AML-193 (cell line): ENCODE measurements at places on chromosomes 13 and 19.
A peak's percentile ranks its signal among the peaks of the same experiment; 100 is the strongest.

DNA sequence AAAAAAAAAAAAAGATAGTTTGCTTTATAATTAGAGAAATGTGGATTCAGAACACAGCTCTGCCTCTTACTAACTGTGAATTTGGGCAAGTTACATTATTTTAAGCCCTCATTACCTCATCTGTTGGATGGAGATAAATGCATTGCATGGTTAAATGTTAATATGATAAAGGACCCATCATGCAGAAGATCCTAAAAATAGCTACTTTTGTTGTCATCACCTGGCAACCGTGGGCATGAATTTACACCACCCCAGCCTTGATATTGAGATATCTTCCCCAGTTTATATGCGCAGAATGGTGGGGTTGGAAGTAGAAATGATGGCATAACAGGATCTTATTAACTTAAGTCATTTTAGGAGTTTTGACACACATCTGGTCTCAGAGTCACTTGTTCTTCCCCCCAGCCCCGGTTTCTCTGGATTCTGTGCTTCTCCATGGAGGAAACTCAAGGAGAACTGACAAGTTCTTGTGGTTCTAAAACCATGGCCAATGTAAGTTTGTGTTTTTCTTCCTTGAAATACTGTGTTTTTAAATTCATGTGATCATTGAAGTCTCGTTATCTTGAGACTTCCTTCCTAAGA, 8.9 kb downstream of the ZNF546 start:
- no peak for DNase-seq

DNA sequence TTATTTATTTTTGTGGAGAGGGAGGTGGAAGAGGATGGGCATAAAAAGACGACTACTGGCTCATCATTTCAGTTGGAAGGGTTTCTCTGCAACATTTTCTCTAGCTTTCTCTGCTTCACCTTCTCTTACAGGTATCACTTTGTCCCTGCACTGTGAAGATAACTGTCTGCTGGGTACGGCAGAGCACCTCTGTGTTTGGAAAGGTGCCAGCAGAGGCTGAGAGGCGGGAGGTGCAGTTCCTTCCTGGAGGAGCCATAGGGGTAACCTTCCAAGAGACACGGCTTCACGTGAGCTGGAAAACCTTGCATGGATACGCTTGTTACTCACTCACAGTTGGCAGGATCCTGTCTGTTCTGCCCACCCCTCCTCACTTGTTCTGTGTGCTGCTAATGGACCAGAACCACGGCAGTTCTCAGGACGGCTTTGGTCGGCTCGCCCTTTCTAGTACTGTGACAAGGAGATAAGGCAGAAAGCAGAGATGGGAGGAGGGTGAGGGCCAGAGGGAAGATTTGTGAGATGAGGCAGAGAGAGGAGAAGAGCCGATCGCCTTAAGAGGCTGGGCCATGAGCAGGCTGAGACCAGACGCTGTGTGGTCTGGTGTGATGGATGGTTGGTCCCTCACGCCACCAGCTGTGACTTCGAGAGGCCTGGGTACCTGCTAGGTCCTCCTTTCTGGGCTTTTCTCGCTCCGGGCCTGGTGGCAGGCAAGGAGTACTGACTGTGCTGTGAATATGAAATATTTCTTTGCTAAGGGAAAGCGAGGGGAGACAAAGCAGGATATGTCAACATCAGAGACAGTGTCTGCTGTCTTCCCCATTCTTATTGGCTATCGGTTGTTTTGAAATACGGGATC, 66.8 kb downstream of the MRPL57 start:
- DNase-seq, result no peak

- DNase-seq, result no peak
Measured at GRCh38 chr13:74026753-74027152, 107.5 kb downstream of the KLF12 start.

DNA sequence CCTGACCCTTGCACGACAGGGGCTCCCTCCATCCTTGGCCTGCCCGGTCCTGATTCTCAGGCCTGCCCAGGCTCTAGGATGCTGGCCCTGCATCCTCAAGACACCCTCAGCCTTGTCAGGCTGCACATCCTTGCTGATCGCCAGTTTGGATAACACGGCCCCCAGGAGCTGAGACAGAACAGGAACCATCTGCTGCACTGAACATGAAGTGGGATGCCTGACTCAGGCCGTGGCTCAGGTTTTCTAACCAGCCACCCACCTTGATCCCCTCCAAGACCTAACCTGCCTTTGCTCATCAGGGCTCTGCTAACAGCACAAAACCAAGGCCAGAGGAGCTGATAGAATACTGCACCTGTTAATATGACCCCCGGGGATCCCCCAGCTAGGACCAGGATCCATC, 56.0 kb downstream of the EPS15L1 start:
- no peak for DNase-seq

DNA sequence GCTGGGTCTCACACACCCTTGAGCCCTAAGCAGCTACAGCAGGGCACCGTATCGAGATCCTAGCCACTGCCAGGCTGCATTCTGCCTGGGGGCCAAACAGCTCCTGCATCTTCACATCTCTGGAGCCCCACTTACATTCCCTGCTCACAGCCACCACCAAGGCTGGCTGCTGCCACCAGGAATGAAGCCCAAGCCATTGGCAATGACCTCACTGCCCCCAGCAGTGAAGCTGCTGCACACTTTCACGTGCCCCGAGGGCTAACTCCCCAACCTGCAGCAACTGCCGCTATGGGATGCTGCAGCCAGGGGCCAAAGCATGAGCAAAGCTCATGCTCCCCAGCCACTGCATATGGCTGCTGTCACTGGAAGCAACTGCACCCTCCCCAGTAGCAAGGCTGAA, 42.0 kb downstream of the F2RL3 start:
- no peak for DNase-seq

DNA sequence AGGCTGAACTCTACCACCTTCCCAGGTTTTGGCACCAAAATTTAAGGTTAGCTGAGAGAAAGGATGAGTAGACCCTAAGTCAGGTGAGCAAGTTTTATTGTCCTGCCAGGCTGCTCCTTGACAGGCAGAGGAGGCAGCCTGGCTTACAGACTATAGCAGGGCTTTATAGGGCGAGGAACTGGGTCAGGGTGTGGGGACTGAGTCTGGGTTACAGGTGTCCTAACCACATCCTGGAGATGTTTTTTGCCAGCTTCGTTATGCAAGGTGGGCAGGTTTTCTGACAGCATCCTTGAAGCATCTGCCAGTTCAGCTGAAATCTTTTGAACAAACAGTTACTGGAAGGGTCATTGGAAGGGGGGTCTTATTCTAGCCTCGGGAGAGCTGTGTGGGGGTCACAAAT, 905.7 kb upstream of the SLITRK5 start:
- no peak for DNase-seq

- DNase-seq, result no peak
Measured at GRCh38 chr13:49220036-49220855, at the start of gene MLNR. TSS of gene MLNR (plus strand) at chr13:49220338. CDS start at chr13:49220338, 0 bp downstream.

DNA sequence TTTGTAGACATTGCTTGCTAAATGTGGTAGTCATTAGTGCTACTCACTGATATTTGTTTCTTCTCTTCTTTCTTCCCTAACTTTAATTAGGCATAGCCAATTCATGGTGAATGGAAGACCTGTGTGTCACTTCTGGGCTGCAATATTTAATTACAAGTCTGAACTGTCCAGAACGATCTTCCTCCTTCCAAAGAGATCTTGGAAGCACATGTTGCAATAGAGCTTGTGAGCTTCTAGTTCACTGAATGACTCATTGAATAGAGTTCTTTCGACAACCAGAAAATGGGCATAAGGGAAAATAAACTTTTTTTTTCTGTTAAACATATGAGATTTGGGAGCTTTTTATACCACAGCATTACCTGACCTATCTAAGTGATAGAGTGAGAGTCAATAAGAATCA, 1264.6 kb downstream of the PCDH9 start:
- peak; percentile 24 for DNase-seq

DNA sequence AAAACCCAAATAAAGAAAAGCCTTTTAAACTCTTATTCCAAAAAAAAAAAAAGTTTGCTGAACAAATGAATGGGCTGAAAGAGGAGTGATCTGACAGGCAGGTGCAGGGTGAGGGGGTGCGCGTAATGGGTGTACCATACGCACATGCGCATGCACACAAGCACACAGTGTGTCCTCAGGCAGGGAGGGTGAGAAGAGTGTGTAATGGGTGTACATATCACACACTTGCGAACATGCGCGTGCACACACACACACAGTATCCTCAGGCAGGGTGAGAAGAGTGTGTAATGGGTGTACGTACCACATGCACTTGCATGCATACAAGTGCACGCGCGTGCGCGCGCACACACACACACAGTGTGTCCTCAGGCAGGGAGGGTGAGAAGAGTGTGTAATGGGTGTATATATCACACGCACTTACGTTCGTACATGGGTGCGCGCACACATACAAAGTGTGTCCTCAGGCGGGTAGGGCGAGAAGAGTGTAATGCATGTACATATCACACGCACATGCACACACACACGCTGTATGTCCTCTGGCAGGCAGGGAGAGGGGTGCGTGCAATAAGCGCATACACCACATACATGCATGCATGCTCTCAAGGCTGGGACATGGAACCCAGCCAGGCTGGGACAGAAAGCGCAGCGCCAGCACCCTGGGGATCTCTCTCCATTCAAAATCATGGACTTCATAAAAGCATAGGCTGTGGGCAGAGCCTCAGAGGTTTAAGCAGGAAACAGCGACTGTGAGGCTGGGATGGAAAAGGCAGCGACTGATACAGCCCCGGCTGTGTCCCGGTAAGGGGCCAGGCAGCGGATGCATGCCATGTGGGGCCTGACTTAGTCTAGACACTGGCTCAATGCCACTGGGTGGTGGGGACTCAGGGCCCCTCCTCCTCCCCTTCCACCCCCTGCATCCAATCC, 70.4 kb downstream of the CEBPG start:
- DNase-seq, result no peak

GRCh38 chr13:107258599-107259187, 690.8 kb upstream of the ARGLU1 start:
- DNase-seq, result no peak

DNA sequence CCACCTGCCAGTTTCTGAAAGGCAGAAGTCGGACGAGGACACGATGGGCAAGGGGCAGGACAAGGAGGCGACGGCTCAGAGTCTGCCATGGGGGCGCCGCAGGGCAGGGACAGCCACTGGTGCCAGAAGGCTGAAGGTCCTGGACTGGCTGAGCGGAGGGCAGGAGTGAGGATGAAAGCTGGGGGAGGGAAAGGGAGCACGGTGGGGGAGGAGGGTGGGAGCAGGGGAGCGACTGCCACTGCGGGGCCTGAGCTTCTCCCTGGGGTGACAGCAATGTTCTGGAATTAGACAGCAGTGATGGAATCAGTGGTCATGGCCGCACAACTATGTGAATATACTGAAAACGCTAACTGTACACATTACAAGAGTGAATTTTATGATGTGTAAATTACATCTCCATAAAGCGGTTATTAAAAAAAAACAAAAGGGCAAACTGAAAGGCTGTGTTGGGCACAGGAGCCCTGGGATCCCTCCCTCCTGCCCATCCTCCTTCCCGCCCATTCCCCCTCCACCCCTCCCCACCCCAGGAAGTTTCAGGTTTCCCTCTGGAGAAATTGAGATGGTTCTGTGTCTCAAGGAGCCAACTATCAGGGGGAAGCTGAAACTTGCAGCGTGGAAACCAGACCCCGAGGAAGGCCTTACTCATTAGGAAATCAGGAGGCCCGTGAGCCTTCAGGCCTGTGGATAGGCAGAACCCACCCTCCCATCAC, 15.9 kb downstream of the MLLT1 start:
- DNase-seq, result no peak

DNA sequence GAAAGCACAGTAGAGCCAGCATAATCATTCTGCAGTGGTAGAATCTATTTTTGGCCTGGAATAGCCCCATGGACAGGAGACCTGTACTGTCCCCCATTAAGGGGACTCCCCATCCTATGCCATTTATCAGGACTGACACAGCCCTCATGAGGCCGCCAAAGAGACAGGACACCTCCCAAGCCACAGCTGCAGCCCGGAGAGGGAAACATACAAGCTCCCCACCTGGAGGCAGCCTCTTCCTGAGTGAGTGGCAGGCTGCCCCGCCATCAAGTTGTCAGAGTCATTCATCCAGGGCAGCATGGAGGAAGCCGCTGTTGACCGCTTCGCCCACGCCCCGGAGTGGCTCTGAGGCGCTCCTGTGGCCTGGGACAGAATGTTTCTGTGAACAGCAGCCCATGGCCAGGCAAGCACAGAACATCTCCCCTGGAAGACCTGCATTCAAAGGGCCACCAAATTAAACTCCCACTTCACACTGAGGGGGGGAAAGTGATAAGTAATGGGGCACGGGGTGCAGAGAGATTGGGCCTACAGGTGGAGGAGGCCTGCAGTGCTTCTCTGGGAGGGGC, 111.3 kb downstream of the ZDHHC20 start:
- DNase-seq, result no peak

- DNase-seq, result peak; percentile 74
Measured at GRCh38 chr13:94480672-94481145, 1.2 kb upstream of the DCT start.

- DNase-seq, result no peak
Measured at GRCh38 chr19:21750586-21751128, 16.7 kb downstream of the ZNF100 start.

- DNase-seq, result no peak
Measured at GRCh38 chr19:41595890-41596280, 19.9 kb downstream of the CEACAM21 start.

GRCh38 chr19:8456064-8456463, 11.3 kb downstream of the HNRNPM start:
- no peak for DNase-seq

DNA sequence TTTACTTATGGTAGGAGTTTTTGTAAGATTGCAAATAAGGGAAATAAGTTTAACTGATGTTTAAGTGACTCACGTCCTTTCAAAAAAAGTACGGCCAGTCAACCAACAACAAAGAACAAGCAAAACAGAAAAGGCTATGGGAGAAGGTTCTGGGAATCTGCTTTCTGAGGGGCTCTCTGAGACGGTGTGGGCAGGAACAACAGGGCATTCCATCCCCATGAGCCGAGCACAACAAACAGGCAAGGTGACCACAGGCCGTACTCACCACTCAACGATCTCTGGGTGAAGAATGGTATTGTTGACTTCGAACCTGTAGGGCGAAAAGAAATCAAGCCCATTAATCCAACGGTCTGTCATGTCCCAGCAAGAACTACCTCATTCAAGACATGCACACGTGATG, 43.8 kb downstream of the PEPD start:
- DNase-seq, result no peak

DNA sequence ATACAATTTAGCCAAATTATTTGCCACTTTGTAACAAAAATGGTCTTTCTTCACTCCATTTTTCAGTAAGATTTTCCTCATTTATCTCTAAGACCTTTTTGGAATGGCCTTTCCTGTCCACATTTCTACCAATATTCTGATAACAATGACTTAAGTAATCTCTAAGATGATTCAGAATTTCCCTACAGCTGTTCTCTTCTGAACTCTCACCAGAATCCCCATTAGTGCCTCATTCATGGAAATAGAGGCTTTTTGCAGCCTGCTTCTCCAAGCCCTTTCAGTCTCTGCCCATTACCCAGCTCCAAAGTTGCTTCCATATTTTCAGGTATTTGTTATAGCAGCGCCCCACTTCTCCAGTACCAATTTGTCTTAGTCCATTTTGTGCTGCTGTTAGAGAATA, 867.0 kb downstream of the GPC5 start:
- DNase-seq, result no peak

- no peak for DNase-seq
Measured at GRCh38 chr13:102651392-102651791, 43.5 kb downstream of the METTL21C start.

- DNase-seq, result no peak
Measured at GRCh38 chr19:19257137-19257536, 16.0 kb downstream of the TM6SF2 start.

GRCh38 chr19:4260613-4261191, 13.8 kb downstream of the YJU2 start:
- DNase-seq, result peak; percentile 4

GRCh38 chr19:347946-348861, 3.6 kb upstream of the MIER2 start:
- no peak for DNase-seq
